ENCODE measurements at places on chromosomes 7 and 10. TPM values are rescaled to one million over a fixed set of nuclear protein-coding genes. Genes with fewer than 3 reads are reported as not detected.

- no peaks in the 10 kb centered on the region for H3K27me3 ChIP-seq
- no peaks in the 10 kb centered on the region for H3K4me1 ChIP-seq
- no peaks in the 10 kb centered on the region for H3K36me3 ChIP-seq
These were observed 416.2 kb upstream of the GHITM start for GRCh38 chr10:83723080-83723479.

DNA sequence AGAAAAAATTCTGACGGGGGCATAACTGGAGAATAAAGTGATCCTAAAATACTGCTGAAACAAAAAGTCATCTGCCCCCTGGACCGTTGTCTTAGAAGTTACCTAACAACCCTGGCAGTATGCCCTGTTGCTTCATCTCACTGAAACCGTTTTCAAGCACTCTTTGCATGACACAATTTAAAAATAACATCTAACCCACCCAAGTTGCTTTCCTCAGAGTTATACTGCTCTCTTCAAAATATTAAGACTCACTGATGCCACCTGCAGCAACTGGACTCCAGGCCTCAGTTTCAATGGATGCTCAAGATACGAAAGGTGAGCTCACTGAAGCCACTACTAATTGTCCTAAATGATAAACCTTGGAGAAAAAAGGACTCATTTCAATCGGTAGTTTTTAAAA is 57.4 kb downstream of the CDK6 start:
- H3K27me3 ChIP-seq, result no peaks in the 10 kb centered on the region
- no peak overlapping the region for H3K27ac ChIP-seq
- peaks cover 23% of the 10 kb centered on the region for H3K4me1 ChIP-seq
- DNase-seq, result no peak
- H3K4me3 ChIP-seq, result no peak overlapping the region
- H3K36me3 ChIP-seq, result no peaks in the 10 kb centered on the region

Gene CRTAC1
- total RNA-seq, result not detected

DNA sequence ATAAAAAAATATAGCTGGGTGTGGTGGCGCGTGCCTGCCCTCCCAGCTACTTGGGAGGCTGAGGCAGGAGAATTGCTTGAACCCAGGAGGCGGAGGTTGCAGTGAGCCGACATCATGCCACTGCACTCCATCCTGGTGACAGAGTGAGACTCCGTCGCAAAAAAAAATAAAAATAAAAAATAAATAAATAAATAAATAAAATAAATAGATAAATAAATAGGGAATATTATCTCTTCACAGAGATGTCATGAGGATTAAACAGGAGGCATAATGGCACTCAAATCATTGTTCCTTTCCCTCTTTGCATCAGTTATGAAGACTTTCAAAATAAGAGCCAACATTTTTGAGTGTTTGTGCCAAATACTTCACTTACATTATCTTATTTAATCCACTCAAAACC is 32.0 kb upstream of the BMPR1A start:
- no peaks in the 10 kb centered on the region for H3K4me1 ChIP-seq

Gene ZNF32
- total RNA-seq, result 36.2 TPM

DNA sequence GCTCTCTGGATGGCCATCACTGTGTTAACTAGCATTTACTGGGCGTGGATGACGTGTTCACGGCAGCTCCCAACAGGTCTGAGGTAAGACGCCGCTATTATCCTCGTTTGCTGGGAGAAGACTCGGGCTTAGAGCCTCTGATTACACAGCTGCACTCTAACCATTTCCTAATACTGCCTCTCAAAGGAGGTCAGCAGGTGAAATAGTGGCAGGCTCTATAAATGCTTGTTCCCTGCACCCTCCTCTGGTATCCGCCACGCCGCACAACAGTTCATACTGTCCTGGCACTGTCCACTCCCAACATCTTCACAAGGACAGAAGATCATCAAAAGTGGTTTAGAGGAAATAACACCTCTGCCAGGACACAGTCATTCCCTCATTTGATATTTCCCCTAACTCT is 28.3 kb downstream of the HIPK2 start:
- no peak for DNase-seq
- H3K4me3 ChIP-seq, result no peak overlapping the region
- H3K36me3 ChIP-seq, result peaks cover 7% of the 10 kb centered on the region

DNA sequence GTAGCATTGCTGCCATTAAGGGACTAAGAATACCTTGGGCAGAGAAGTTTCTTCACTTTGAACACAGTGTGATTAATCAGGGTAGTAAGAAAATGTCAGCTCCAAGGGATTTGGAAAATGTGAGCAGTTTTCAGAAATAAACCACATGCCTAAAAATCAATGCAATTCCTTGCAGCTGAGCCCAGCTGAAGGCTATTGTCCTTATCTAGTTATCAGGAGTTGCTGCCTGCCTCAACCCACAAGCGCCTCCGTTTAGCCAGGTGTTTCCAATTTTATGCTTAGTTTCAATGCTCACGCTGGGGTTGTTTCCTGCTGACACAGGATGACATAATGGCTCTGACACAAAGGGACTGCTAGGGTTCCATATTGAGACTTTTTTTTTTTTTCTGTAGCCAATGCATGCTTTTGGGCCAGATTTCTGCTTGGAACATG is 132.3 kb upstream of the ANK3 start:
- H3K4me1 ChIP-seq, result no peaks in the 10 kb centered on the region
- H3K36me3 ChIP-seq, result no peaks in the 10 kb centered on the region
- H3K27me3 ChIP-seq, result no peaks in the 10 kb centered on the region
- H3K4me3 ChIP-seq, result no peak overlapping the region

GRCh38 chr10:118981946-118982345 is 47.6 kb upstream of the NANOS1 start:
- no peak overlapping the region for H3K4me3 ChIP-seq
- H3K27ac ChIP-seq, result no peak overlapping the region
- no peaks in the 10 kb centered on the region for H3K4me1 ChIP-seq
- no peak for DNase-seq
- H3K27me3 ChIP-seq, result peaks cover 3% of the 10 kb centered on the region

GRCh38 chr7:156139633-156140032 is 327.4 kb upstream of the SHH start:
- H3K27me3 ChIP-seq, result no peaks in the 10 kb centered on the region
- no peak overlapping the region for H3K27ac ChIP-seq
- no peak for DNase-seq
- H3K4me1 ChIP-seq, result no peaks in the 10 kb centered on the region
- no peak overlapping the region for H3K4me3 ChIP-seq

Gene CPED1
- 37.4 TPM for total RNA-seq

DNA sequence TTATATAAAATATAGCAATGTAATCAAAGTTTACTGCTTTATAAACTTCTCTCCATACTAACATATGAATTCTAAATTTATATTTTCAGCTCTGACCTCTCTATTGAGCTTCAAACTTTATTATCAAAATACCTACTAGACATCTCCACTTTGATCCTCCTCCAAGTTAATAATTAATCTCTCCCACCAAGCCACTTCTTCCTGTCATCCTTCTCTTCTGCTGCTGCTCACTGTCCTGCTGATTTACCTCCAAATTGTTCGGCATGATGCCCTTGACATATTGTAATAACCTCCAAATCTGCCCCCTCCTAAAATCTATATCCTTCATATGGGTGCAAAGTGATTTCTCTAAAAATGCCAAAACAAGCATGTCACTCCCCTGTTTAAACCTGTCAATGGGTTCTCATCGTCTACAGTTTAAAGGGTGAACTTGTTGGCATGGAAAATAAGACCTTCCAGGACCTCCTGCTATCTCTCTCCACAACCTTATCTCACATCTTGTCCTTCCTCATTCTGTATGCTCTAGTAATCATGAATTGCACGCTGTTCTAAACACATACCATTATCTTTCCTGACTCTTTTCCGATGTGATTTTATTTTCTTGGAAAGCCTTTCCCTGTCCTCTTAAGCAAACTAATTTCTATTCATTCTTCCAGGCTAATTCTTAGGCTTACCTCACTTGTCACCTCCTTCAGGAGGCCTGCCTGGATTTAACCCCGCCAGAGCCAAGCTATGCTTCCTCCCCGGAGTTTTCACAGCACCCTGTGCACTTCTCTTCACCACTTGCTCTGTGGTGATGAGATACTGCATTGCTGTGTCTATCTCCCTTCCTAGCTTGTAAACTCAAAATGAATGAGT is 52.1 kb upstream of the STK17A start:
- H3K27me3 ChIP-seq, result no peaks in the 10 kb centered on the region
- DNase-seq, result no peak
- H3K36me3 ChIP-seq, result no peaks in the 10 kb centered on the region
- no peak overlapping the region for H3K27ac ChIP-seq
